ENCODE measurements at places on chromosomes 4 and X.

GRCh38 chr4:67320645-67321044 lies 224.7 kb downstream of the CENPC start:
- no peak for DNase-seq

DNA sequence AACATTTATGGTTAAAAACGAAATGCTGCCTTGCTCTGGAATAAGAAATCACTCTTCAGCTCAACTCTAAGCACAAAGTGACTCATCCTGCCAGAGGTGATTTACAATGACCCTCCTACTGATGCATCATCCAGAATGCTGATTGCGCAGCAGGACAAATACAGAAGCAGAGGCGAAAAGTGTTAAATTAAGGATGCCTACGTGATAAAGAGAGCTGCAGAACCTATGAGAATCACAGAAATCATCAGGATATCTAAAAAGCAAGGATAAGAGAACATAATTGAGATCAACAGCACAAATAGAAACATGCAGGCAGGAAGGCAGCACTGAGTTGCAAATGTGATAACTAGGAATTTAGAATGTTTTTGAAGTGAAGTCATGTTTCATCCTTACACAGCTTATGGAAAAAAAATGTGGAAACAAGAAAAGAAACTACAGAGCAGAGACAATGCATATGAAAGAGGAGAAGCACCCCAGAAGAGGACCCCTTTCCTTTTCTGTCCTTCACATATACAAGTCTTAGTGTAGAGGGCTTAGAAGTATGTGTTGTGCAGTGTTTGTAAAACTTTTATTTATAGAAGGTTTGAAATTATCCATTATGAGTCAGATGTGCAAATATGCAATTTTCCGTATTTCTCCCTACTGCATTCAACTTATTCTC lies 188.4 kb downstream of the SLC7A11 start:
- DNase-seq = no peak

DNA sequence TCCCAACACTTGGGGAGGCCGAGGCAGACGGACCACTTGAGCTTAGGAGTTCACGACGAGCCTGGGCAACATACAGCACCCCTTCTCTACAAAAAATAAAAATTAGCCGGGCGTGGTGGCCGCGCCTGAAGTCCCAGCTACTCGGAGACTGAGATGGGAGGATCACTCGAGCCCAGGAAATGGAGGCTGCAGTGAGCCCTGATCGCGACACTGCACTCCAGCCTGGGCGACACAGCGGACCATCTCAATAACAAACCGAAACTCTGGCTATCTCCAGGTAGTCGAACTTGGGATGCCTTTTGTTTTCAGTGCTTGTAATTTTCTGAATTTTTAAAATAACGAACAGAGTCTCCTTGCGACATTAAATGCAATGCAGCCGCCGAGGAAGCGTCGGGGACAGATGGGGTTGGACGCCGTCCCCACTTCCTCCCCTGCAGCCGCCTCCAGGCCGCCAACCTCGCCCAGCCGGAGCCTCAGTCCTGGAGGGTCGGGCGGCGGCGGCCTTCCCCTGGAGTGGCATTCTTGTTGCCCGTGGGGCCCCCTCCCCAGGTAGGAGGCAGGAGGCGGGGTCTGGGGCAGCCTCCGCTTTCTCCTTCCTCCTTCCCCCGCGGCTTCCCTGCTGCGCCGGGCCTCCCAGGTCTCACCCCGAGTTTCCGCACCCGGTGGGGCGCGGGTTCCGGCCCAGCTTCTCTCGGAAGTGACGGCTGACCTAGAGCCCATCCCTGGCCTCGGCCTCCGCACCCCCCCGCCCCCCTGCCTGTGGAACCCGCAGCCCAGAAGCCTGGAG lies 14.6 kb downstream of the HMX1 start:
- no peak for DNase-seq

GRCh38 chr4:8045909-8046308 lies 106.2 kb upstream of the AFAP1 start:
- DNase-seq = peak; percentile 77

GRCh38 chrX:53211391-53211978 lies 13.5 kb downstream of the KDM5C start:
- DNase-seq = no peak

DNA sequence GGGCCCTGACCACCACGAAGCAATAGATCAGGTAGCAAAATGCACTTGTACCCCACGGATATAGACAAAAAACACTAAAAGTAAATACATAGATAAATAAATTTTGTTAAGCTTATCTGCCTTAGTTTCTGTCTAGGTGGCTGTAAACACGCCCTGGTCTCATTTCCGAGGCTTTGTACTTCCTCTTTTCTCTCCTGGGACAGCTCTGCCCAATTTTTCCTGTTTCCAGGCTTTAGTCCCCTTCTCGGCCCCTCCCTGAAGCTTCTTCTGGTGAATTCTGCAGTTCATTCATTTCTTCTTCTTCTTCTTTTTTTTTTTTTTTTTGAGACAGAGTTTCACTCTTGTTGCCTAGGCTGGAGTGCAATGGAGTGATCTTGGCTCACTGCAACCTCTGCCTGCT lies 73.4 kb upstream of the STOX2 start:
- no peak for DNase-seq

DNA sequence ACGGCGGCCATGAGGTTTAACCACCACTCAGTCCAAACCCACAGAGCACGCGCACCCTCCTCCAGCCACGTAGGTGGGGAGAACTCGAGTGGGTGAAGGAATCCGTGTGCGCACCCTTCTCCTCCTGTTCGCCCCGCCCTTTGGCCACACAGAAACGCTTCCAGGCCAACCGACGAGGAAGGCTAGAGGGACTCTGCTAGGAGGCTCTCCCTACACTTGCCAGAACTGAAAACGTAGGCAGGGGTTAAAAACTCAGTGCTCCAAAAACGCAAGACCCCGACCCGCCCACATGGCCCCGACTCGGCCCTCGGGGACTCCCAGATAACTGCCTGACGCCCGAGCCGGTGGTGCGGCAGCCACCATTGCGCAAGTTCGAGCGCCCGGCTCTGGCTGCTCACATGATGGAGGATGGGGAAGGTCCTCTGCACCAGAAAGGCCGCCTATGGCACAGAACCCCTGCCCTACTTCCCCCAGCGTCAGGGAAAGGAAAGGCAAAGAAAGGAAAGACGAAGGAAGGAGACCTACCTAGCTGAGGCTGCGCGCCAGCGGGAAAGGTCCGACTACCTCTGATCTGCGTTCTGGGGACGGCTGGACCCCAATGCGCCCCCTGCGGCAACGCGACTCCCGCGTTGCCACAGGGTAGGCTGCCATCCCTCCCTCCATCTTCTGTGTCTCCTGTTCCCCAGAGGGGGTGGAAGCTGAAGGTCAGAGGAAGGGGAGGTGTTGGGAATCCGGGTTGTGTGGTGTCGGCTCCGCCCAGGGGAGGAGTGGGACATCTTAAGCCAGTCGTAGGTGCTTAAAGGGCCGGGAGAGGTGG lies 201.9 kb upstream of the AGTR2 start:
- DNase-seq = peak; percentile 67

DNA sequence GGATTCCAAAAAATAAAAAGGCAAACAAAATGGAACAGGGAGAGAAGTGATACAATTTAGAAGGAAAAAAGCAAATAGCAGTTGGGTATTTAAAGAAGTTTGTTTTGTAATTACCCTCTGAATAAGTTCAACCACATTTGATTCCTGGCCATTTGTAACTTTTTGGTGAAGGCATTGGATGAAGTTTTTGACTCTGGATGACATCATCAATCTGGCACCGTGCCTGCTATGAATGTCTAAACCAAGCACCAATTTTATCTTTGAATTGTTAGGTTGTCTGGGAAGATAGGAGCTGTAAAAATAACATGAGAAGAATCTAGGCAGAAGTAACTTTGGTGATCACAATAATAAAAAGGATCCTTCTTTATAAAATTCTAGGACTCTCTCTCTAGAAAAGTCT lies 29.5 kb downstream of the TMPRSS11A start:
- no peak for DNase-seq

DNA sequence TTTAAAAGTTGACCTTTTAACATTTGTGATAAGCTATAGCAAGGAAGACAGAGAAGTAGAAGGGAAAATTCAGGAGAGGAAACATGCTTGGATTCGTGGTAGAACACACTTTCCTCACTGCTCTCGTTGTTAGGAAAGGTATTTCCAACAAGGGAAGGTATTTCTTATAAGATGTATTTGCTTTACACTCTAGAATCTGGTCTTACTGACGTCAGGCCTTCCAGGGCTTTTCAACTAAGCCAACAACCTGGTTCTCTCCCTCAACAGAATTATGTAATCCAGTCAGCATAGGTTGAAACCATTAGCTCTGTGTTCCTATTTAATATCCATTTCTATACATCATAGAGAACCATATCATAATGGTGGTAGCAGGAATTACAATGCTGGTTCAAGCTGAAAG lies 241.9 kb downstream of the SLC39A8 start:
- no peak for DNase-seq

DNA sequence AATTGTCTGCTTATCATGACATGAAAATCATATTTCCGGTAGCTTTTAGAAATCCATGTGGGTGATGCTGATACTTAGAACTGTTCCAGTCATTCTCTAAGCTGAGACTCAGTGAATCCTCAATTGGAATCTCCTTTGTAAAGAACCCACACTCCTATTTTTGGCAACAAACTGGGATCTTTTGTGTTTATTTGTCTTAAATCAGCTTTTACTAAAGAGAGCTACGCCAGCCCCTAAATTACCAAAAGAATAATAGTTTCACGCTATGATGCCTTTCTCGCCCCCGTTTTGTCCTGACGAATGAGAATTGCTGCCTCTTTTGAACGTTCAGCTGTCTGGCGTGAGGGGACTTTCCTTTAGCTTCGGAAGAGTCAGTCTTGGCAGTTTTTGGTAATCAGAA lies 195.9 kb downstream of the SHOX start:
- no peak for DNase-seq

- no peak for DNase-seq
Observed at GRCh38 chrX:142637206-142637605, 388.5 kb upstream of the SPANXN4 start.

DNA sequence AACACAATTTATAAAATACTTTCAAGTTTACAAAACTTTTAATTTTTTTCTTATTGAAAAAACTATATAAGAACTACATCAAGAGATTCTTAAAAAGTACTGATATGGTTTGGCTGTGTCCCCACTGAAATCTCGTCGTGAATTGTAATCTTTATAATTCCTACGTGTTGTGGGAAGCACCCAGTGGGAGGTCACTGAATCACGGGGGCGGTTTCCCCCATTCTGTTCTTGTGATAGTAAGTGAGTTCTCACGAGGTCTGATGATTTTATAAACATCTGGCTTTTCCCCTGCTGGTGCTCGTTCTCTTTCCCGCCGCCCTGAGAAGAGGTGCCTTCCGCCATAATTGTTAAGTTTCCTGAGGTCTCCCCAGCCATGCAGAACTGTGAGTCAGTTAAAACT lies 88.5 kb downstream of the FRAS1 start:
- no peak for DNase-seq

GRCh38 chrX:115522952-115523351 lies 38.0 kb upstream of the PLS3 start:
- no peak for DNase-seq

- no peak for DNase-seq
Observed at GRCh38 chr4:145619639-145619996, 433 bp downstream of the MMAA start.

- DNase-seq = no peak
Observed at GRCh38 chr4:124266721-124267120, 445.8 kb downstream of the ANKRD50 start.

DNA sequence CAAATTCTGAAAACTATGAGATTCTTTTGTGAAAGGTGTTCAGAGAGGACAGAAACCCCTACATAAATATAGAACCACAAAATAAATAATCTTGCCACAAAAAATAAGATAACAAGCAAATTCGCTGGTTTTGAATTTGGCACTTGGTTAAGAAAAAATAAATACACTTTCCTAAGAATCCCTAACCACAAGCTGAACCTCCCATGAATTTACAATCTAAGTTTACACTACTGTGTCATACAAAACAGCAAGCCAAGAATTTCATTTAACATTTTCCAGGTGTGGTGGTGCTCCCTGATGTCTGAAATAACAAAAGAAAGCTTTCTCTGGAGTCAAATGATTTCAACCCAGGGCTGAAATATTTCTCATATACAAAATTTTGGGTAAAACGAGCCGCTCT lies 121.0 kb downstream of the KCNIP4 start:
- no peak for DNase-seq

GRCh38 chr4:6826781-6827508 lies 44.4 kb downstream of the KIAA0232 start:
- DNase-seq = no peak

GRCh38 chrX:53284684-53285447 lies 3.5 kb upstream of the IQSEC2 start:
- peak; percentile 6 for DNase-seq

- no peak for DNase-seq
Observed at GRCh38 chr4:36388710-36389109, 107.3 kb downstream of the DTHD1 start.

GRCh38 chr4:158778156-158778711 lies 9.4 kb downstream of the FNIP2 start:
- DNase-seq = no peak

DNA sequence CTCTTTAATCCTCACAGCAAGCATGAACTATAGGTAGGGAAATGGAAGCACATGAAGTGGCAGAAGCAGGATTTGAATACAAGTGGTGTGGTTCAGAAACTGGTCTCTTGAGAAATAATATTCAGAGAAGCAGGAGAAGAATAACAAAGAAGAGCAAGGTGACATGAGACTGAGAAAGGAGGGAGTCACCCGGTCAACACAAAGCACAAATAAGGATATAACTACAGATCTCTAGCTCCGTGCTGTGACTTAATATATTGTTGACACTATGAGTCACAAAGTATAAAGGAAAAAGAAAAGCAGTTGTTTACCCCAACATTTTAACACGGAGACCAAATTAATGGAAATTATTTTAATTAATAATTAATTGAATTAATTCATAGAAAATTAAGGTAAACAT lies 204.5 kb downstream of the CPE start:
- no peak for DNase-seq

- DNase-seq = no peak
Observed at GRCh38 chr4:11368701-11369115, 60.0 kb downstream of the HS3ST1 start.

DNA sequence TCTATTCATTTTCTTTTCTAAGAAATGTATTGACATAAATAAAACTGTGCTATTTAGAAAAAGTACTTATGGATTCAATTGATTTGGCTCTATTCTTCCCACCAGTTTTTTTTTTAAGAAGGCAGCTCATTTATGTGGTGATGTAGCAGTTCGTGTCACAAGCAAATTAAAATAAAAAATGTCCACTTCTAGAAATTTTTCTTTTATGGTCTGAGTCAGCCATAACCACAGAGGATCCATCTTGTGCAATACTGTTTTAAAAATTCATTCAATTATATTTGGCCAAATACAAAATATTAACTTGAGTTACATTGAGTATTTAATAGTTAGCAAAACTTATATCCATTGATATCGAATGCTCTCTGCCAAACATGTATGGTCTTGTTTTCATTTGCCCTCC lies 207.9 kb upstream of the FAT1 start:
- no peak for DNase-seq

GRCh38 chrX:68112321-68112720 lies 321.0 kb downstream of the OPHN1 start:
- no peak for DNase-seq
